ENCODE measurements at places on chromosomes 2 and 18. TPM values are rescaled to one million over a fixed set of nuclear protein-coding genes. Genes with fewer than 3 reads are reported as not detected.

GRCh38 chr18:48829443-48830149 is 121.2 kb downstream of the SMAD7 start:
- DNase-seq = no peak

DNA sequence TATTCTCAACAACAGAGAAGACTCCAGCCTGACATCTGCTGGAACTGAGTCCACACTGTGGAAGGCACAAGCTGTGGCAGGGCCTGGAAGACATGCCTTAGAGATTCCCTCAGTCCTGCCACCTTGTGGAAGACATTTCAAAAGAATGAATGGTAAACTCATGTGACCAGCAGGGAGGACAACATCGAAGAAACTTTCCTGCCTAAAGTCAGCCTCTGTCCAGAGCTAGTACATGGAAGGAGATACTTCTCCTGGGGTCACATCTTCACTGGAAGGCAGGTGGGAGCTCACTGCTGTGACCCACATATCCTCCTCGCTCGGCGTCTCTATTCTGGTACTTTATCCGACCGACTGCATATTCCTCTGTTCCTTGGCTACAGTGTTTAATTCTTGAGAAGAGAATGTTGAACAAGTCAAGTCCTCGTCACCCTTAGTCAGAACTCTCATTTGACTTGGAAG is 59.5 kb downstream of the PUM2 start:
- DNase-seq = peak; percentile 78

GRCh38 chr2:101912545-101912944 is 79.2 kb upstream of the IL1R2 start:
- no peak for DNase-seq

DNA sequence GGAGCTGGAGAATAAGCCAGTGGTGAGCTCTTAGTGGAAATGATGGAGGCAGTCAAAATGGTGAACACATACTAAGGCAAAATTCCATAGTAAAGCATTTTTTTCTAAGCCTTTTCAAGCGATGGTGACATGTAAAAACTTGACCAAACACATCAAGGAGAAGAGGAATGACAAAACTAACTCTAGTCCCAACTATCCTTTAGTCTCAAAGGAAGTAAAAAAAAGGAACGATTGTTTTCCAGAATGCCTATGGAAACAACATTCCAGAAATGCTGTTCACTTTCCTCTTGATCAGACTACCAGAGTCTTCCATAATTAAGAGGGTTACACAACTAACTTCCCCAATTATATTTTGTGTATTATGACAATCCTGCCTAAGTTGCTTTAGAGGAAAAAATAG is 715.6 kb downstream of the EPHA4 start:
- no peak for DNase-seq

GRCh38 chr2:202950592-202950991 is 38.5 kb downstream of the CARF start:
- no peak for DNase-seq

DNA sequence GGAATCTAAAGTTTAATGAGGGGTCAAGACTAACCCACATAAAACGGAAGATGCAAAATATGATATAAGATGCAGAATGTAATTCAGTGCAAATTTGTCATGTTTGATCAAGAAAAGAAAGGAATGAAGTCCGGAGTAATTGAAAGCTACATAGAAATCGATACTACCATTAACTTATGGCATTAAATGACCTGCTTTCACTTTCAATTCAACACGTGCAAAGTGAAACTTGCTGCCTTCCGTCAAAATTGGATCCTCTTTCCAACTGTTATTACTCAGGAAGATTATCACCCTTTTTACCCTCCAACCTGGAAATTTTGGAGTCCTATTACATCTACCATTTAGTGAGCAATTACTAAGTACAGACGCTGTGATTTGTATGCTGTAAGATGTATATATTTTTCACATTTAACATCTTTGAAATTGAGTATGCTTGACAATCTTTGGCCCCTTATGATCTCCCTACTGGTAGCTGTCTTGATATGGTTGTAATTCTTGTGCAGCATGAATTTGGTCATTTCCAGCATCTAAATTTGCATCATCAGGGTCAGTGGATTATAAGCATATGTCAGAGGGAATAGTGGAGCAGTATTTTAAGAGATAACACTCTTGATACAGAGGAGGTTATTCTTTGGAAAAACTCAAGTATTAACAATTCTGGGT is 18.6 kb downstream of the UNC80 start:
- no peak for DNase-seq

DNA sequence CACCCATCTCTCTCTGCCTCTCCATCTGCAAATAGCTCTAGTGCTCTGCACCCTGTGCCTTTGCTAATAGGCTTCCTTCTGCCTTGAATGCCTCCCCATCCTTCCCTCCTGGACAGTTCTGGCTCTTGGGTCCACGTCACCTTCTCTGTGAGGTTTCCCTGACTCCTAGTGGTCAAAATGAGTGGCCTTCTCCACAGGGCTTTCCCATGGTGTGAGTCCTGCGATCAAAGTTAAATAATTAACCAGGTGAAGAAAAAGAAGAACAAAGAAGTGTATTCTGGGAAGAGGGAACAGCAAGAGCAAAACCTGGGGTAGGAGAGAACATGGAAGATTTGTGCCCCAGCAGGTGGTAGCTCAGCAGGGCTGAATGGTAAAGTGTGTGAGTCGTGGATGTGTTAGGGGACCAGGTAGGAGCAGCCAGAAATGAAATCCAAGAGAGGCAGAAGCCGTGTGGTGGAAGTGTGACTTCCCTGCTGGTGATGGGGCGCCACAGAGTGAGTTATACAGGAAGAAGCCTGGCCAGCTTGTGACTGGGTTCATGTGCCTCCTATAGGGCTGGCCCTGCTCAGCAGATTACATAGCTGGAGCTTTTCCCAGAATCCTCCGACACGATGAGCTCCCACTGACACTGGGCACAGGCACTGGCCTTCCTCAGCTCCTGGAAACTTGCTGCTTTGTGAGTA is 93.8 kb upstream of the LDAH start:
- peak; percentile 23 for DNase-seq

DNA sequence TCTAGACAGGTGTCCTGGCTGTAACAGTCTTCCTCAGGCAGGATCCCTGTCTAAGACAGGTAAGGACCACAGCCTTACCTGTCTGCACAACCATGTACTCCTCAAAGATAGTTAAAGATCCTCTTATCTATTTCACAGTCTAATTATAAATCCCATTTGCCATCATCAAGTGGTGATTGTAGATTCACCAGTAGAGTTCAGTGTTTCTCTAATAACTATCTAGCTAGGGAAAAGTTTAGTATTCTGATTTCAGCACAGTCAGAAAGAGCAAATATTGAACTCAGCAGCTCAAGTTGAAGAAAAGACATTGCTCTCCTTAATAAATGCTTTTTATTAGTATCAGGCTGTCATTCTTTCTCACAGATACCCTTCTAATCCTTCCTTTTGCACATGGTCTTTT is 1305.5 kb upstream of the NXPH2 start:
- no peak for DNase-seq

GRCh38 chr2:176148751-176149421 is 2.5 kb upstream of the HOXD4 start:
- no peak for DNase-seq

GRCh38 chr2:226738821-226739544 is 60.6 kb downstream of the IRS1 start:
- no peak for DNase-seq

DNA sequence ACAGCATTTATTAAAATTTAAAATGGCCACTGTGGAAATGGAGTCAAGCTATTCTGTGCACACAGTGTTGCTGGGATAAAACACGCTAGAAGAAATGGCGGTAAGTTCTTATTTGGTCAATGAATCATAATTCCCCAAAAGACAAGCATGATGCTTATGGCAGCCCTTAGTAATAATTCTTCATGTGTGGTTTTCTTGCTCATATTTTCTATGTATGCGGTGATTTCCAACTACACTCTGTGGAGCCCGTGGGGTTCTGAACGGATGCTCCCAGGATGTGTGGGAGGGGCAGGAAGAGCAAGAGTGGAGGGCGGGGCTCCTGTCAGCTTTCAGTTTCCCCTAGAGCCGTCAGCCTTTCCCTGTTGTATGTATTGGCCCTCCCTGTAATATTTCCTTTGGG is 91.7 kb upstream of the RMDN2 start:
- DNase-seq = no peak

DNA sequence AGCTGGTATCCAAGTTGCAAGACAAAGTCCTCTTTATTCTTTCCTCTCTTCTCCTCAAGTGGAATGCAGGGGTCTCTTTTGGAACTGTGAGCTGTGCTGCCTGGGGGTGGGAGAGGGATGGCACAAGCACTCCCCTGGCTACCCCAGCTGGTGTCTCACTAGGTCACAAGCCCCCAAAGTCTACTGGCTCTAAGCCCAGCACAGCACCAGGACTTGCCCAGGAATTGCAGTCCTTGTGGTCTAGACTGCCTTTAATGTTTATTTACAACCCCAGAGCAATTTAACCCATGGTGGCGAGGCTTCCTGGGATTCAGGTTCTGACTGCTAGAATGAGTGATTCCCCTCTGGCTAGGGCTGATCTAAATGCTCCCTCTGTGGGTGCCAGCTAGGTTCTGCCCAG is 199.0 kb upstream of the STK17B start:
- no peak for DNase-seq

- peak; percentile 64 for DNase-seq
Observed at GRCh38 chr18:61893309-61893970, 633 bp upstream of the RNF152 start.

- no peak for DNase-seq
Observed at GRCh38 chr2:225948903-225949302, 549.4 kb downstream of the NYAP2 start.

- DNase-seq = peak; percentile 24
Observed at GRCh38 chr2:55158111-55158814, 73.8 kb downstream of the CLHC1 start.

- no peak for DNase-seq
Observed at GRCh38 chr2:173424886-173425285, 70.2 kb downstream of the CDCA7 start.

- DNase-seq = no peak
Observed at GRCh38 chr2:85132397-85132796, 795 bp upstream of the TCF7L1 start.

- no peak for DNase-seq
Observed at GRCh38 chr2:1702186-1702565, 42.1 kb downstream of the PXDN start.

DNA sequence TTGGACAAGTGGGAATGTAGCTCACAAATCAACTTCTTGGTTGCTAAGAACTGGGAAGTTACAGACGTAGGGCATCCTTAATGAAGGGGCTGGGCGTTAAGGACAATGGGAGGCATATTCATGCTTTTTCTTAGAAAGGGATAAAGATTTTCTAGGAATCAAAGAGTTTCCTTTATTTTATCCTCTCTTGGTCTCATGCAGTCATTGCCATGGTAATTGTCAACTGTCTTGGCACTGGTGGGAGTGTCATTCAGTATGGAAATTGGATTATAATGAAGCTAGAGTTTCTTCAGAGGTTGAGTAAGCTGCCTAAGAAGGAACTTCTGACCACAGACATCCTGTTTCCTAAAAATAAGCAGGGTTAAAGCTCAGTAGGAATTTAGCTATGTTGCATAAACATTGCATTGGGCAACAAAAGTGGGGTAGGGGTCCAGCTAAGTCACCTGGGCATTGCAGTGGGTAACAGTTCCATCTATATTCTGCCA is 114.0 kb downstream of the LYPD6B start:
- DNase-seq = no peak

DNA sequence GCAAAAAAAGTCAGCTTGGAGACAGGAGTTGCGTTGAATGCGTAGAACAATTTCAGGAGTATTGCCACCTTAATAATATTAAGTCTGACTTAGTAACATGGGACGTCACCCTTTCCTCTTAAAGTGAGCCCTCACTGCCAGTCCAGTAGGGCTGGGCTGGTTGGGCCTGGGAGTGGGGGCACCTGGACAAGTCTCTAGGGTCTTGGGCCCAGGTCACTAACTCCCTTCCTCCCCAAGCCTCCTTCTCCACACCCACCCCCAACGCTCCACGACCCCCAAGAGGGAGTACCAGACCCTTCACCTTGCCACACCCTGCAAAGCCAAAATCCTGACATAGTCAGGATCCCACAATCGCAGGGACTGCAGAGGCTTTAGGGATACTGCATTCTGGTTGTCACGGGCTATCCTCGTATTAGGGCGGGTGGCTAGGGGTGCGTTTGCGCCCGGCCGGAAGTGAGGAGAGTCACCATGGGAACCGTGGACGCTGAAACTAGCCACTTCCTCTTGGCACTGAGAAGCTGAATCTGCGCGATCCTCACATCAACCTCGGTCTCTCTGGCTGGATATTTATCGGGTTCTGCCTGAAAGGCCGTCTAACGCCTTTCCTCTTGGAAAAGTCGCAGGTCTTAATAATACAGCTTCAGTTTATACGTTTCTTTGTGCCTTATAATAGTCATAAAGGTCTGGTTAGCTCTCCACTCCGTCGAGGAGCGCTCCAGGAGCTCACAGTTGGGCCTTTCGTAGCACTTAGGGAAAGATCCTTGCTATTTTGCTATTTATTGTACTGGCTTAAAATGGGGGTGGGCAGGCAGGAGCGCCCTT is 10.3 kb upstream of the CXXC1 start:
- DNase-seq = peak; percentile 67

DNA sequence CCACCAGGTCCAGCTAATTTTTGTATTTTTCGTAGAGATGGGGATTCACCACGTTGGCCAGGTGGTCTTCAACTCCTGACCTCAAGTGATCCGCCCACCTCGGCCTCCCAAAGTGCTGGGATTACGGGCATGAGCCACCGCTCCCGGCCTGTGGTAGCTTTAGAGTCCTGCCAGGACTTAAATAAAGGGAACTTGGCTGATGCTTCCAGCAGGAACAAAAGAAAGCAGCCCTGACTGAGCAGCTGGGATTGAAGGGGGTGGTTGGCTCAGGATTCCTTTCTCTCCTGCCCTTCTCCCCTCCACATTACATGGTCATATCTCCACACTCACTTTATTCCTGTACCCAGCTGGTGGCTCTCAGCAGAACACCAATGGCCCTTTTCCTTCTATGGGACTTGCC is 20.0 kb downstream of the EFHD1 start:
- no peak for DNase-seq

- DNase-seq = no peak
Observed at GRCh38 chr18:48962994-48963561, 12.3 kb upstream of the SMAD7 start.

GRCh38 chr2:111164078-111164477 is 43.4 kb downstream of the BCL2L11 start:
- DNase-seq = no peak

DNA sequence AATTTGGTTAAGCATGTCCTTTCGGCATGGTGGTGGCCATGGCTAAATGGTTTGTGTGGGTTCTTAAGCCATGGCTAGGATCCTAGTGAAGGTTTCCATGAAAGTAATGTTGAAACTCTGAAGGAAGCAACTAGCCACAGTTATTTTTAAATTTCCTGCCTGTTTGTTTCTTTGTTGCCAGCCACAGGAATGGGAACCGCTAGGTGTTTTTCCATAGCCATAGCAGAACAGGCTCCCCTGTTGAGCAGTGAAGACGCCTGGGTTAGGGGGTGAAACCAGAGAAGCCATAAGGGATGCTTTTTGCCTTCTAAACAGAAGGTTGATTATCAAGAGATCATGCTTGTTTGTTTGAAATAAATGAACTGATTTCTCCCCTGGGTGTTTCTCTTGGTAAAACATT is 60.1 kb upstream of the CHMP1B start:
- DNase-seq = no peak

CHPF gene
- total RNA-seq = 139 TPM

ALPI gene
- not detected for total RNA-seq

STK11IP gene
- 29.3 TPM for total RNA-seq

LAMA1 gene
- total RNA-seq = not detected

PDE11A gene
- total RNA-seq = 1.4 TPM

STAMBP gene
- total RNA-seq = 51.9 TPM

REG1B gene
- total RNA-seq = not detected

LRP2 gene
- total RNA-seq = 0.66 TPM

GKN2 gene
- total RNA-seq = not detected

AQP12A gene
- total RNA-seq = not detected

All from Calu3 (cell line).